ENCODE measurements at places on chromosomes 5 and 9.

DNA sequence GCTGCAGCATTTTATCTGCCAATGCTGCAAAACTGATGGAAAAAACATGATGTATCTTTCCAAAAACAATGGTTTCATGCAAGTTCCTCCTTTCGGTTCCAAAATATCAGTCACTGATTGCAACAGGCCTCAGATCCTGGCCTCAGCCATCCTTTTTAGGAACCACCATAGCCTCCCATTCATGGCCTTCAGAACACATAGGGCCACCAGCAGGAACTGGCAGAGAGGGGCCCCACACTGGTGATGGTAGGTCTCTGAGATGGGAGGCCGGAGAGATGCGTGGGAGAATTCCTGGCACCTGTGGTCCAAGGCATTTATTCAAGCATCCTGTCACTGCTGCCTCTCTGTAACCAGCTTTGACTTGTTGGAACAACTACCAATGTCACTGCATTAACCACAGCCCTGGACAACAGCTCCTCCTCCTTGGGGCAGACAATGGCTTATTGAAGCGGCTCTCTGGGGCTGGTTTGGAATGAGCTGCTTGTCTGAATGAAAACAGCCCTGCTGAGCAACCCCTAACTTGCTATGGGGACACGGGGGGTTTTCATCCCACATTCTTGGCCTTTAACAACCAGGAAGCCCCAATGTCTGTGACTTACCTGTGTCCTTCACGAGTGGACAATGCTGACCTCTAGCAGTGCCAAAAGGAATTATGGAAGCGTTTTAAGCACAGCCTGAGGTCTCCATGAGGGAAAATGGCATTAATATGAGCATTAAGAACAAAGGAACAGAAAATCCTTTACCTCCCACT is 108.1 kb downstream of the LHFPL2 start:
- DNase-seq, result peak; percentile 97

DNA sequence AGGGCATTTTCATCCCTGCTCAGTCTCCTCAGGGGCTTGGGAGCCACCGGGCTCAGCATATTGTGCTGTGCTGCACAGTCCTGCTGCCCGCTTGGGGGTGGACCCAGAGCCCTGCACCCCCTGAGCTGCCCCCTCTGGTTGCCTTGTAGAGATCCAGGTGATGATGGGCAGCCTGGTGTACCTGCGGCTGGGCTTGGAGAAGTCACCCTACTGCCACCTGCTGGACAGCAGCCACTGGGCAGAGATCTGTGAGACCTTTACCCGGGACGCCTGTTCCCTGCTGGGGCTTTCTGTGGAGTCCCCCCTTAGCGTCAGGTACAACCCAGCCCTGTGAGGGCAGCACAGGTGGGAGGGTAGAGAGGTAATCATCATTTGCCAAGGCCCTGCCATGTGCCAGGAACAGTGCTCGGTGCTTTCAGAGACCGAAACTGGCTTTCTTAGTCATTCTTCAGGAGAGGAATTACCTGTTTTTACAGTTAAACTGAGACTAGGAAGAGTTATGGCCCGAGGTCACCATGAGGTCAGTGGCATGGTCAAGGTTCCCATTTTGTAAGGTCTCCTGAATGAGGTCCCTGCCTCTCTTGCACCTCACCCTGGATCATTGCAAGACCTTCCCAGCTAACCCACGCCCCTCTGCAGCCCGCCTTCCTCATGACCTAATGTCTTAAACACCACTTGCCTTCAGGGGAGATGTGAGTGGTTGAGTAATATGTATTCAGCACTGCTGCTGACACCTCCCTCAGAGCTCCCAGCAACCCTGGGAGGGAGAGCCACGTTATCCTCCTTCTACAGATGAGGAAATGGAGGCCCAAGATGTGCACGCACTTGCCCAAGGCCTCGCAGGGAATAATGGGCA is 7.5 kb downstream of the NHP2 start:
- no peak for DNase-seq

- DNase-seq, result no peak
Observed at GRCh38 chr5:6637590-6637989, 4.3 kb downstream of the SRD5A1 start.

GRCh38 chr5:53785924-53786323 is 225.5 kb downstream of the NDUFS4 start:
- DNase-seq, result no peak

DNA sequence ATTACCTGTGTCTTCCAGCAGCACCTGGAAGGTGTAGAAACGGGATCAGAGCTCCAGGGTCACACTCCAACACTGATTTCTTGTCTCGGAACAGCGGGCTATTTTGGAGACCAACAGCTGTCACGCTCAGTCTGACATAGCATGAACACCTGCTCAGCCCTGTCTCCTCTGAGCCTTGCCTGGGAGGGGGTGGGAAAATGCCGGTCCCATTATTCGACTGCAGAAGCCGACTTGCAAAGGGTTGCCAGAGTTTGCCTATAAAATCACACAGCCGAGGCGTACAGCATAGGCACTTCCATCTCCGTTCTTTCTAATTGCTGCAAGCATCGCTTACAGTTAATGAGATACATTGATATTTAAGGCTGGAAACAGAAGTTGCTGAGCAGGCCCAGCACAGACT is 300.8 kb upstream of the MSX2 start:
- DNase-seq, result no peak

GRCh38 chr5:135242866-135243555 is 156.0 kb downstream of the MACROH2A1 start:
- DNase-seq, result peak; percentile 74

- no peak for DNase-seq
Observed at GRCh38 chr9:137349471-137350033, 47.5 kb upstream of the NRARP start.

DNA sequence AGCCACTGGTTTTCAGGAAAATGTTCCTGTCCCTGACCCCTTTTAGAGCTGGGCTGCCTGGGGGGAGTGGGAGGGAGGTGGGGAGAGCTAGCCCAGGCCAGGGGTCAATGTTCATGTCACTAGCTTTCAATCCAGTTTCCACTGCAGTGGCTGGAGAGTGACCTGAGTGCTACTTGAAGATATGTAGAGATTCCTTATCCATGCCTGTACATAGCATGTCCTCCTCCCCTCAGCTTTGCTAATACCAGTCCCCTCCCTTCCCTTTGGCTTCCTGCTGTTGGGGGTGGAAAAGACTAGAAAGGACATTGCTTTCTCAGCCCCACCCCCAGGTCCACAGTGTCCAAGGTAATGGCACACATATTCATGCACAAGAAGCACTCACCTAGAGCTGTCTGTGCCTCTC is 7.8 kb downstream of the DNAJB5 start:
- no peak for DNase-seq

DNA sequence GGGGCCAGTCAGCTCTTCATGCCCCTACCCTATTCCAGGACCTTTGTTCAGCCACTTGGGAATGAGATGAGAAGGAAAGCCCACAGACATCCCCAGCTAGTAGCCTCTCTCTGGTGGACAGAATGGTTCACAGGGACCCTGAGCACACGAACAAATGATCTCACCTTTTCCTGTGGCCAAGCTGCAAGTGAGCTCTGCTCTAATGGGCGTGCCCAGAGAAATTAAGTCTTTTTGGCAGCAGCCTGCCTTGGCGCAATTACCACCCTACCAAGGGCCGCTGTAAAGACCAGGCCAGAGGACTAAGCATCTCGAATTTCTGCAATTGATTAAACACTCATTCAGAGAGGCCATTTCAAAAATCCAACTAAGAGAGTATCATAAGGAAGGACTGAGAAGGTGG is 56.0 kb downstream of the WHRN start:
- DNase-seq, result no peak

GRCh38 chr9:73200694-73201452 is 49.2 kb downstream of the ANXA1 start:
- DNase-seq, result peak; percentile 42

DNA sequence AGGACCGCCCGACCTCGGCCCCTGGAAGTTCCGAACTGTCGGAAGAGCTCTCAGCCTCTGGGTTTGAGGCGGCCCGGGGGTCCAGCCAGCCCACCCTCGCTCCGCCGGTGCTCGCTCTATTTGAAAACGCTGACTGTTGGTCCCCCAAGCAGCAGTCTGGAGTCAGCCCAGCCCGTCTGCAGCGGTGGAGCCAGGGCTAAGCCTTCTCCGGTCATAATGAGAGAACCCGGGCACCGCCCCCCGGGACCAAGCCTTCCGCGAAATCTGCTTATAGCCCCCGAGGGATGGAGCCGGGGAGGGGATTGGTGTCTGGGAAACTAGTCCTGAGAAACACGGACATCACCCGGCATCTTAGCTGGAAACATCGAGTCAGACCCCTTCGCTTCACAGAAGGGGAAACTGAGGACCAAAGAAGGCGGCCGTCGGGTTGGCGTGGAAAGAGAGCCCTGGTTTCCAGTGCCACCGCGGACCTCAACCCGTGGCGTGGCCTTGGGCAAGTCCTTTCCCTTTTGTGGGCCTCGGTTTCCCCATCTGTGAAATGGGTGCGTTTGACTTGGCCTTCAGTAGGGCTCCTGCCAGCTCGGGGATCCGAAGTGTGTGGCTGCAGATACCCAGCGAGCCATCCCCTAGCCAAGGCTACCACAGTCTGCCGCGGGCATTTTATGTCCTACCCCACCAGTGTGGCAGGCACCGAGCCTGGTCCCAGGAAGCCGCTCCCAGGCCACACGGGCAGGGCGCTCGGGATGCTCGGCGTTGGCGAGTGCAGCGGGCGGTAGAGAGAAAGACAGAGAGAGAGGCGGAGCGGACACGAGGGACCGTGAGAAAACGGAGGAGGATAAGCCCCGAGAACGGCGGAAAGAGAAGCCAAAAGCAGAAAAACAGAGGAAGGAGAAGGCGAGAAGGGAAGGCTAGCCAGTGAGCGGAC is 857 bp downstream of the ADAM19 start:
- no peak for DNase-seq

- peak; percentile 66 for DNase-seq
Observed at GRCh38 chr5:149618581-149619248, 37.4 kb downstream of the ARHGEF37 start.

GRCh38 chr5:1321576-1321975 is 23.3 kb downstream of the CLPTM1L start:
- DNase-seq, result no peak

DNA sequence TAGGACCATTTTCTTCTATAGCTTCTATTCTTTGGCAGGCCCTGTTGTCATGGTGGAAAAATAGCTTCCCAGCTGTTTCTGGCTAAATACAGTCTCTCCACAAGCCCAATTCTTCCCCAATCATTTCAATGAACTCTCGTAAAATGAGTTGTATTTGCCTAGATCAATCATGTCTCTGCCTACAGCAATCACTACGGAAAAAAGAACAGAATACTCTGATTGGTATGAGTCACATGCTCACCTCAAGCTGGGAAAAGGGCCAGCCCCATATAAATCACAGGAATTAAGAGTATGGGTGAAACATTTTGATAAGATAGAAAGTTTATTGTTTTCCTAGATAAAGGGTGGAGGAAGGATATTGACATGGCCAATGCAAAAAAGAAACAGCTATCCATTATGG is 711.4 kb downstream of the EFNA5 start:
- no peak for DNase-seq

- no peak for DNase-seq
Observed at GRCh38 chr9:132144708-132145365, 17.0 kb upstream of the NTNG2 start.

GRCh38 chr9:14883310-14883944 is 26.8 kb downstream of the FREM1 start:
- no peak for DNase-seq

DNA sequence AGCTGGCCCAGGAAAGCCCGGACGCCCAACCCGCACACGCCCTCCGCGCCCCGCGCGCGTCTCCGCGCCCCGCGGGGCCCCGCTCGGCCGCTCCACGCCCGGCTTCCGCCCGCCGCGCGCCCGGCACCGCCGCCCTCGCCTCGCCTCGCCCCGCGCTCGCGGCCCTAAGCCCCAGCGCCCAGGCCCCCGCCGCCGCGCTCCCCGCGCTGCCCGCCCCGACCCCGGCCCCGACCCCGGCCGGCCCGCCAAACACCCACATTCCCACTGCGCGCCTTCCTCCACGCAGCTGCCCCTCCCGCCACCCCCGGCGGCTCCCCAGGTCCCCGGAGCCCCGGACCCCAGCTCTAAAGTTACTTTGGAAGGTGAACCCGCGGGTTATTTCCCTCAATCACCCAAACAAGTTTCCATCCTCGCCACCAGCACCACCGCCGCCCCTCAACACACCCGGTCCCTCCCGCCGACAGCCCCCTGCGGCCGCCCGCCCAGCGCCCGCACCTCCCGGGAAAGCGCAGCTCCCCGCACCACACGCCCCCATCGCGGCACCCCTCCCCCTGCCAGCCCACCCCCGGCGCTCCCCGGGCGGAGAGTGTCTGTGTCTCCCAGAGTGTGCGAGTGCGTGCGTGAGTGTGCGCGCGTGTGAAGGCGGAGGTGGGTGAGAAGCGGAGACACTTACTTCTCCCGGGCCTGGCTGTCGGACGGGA is 439 bp downstream of the SSBP2 start:
- no peak for DNase-seq

DNA sequence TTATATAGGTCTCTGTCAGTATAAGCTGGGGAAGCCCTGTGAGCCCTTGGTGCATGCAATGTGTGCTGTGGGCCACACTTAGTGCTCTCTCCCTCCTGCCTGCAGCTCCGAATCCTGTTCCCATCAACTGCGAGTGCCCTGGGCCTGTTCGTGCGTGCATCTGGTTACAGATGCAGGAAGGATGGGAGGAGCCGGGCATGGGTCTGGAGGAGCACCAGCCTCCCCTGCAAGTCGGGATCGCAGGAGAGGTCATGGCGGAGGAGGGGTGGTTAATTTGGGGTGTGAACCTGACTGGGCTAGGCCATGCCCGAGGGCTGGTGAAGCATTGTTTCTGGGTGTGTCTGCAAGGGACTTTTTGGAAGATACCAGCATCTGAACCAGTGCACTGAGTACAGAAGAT is 274.6 kb upstream of the IRX4 start:
- DNase-seq, result no peak

DNA sequence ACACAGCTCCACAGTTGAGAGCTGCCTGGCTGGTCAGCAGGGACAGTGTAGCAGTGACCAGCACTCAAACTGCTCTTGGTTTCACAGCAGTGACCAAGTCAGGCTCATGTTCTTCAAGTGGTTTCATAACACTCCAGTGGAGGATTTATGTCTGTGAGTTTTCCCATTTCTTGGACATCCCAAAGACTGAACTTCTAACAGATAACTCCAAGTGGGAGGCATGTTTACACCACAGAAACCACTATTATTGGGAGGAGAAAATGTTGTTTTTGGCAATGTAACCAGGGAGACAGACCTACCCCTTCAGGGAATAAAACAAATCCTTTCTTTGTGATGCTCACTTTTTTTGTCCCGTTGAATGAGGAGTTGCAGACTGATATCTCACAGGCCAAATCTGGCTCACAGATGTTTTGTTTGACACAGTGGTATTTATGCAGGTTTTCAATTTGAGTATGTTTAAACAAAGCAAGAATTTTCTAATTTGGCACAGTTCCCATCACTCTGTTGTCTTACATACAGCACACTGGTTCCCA is 141.5 kb downstream of the RMI1 start:
- DNase-seq, result peak; percentile 23

DNA sequence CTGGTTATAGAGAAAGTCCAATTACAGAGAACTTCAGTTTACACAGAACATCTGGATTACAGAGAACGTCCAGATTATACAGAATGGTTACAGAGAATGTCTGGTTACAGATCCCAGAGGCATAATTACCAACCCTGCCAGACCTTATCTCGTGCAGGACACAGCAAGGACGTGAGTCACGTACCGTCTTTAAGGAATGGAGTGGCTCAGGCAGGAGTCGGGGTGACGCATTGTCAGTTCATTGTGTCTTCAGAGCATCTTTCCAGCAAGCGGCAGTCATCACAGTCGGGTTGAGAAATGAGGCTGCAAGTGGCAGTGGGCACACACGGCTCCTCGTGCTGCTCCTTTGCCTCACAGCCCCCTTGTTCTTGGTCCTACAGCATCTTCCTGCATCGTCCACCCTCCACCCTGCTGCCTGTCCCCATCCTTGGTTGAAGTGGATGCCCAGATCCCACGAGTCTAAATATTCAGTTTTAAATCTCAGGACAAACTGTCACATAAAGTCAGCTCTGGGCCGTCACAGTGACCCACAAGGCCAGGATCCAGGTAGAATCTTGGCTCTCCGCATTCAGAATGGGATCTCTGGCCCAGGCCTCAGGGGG is 30.0 kb upstream of the SLC6A19 start:
- DNase-seq, result no peak
